ENCODE measurements at places on chromosomes 3 and 15.

DNA sequence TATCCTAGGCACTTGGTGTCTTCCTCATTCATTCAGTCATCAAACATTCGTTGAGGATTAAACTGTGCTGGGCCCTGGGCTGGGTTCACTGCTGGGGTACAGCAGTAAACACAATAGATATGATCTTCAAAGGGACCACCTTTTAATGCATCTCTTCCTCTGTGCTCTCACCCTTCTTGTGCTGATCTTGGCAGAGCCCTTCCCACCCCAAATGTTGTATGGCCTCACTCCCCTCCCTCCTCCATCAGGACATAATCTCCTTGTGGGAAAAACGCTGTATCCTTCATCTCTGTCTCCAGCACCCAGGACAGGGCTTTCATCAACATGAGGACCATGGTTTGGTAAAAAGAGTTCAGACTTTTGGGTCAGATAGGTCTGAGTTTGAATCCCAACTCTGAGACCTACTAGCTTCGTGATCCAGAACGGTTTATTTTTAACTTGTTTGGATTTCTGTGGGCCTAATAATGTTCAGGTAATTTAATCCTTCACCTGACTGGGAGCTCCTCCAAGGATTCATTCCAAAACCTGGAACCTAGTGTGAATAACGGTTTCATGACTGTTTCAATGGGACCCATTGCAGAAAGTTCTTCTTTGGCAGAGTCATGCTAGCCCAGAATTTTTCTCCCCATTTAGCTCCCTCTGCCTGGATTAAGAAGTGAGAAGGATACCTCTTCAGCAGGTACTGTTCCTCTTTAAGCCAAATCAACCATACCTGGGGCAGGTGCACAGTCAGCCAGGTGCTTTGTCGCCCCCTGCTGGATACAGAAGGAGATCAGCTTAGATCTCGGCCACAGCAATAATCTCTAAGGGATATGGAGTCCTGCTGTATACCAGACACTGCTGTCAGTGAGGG is 5.2 kb upstream of the WNT7A start:
- no peak for DNase-seq

GRCh38 chr3:9553021-9553947 is at the start of gene LHFPL4:
TSS of gene LHFPL4 (minus strand) at chr3:9553822. CDS start at chr3:9552679, 1,143 bp downstream.
- no peak for DNase-seq

- no peak for DNase-seq
Measured at GRCh38 chr3:126996905-126997304, 14.0 kb downstream of the PLXNA1 start.

- DNase-seq: no peak
Measured at GRCh38 chr15:25136119-25136518, 181.3 kb downstream of the SNRPN start.

- DNase-seq: no peak
Measured at GRCh38 chr3:43790476-43790875, 99.7 kb downstream of the ABHD5 start.

- no peak for DNase-seq
Measured at GRCh38 chr3:192915722-192916121, 1.9 kb downstream of the MB21D2 start.

- no peak for DNase-seq
Measured at GRCh38 chr3:171054231-171054630, 27.7 kb upstream of the SLC2A2 start.

DNA sequence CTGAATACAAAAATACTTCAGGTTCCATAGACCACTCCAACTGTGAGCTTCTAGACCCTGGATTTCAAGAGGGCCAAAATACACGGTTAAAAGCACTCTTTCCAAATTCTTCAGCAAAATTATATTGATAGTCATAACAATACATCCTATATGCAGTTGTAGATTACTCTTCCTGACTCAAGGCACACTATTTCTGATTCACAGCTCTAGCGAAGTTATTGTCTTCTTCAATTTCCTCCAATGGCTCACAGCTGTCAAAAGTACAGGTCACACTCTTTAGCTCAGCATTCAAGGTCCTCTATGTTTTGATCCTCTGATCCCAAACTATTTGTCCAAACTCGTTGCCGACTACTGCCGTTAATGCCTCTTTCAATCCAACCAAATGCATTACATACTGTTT is 13.5 kb upstream of the CCDC80 start:
- no peak for DNase-seq

DNA sequence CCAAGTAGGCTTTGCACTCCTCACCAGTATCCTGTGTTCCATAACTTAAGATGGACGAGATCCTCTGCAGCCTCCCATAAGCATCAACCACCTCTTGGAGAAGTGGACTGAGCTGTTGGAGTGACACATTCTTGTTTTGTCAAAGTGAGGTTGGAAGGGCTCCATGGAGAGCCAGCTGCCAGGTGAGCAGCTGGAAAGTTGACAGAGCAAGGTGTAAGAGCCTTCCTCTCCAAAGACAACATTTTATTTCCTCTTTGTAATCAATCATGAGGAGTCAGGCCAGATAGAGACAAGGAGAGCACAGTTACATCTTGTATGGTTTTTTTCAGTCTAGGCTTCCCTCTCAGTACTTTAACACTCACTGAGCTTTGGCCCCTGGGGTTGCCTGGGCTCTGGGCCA is 5.1 kb downstream of the ABI3BP start:
- no peak for DNase-seq

DNA sequence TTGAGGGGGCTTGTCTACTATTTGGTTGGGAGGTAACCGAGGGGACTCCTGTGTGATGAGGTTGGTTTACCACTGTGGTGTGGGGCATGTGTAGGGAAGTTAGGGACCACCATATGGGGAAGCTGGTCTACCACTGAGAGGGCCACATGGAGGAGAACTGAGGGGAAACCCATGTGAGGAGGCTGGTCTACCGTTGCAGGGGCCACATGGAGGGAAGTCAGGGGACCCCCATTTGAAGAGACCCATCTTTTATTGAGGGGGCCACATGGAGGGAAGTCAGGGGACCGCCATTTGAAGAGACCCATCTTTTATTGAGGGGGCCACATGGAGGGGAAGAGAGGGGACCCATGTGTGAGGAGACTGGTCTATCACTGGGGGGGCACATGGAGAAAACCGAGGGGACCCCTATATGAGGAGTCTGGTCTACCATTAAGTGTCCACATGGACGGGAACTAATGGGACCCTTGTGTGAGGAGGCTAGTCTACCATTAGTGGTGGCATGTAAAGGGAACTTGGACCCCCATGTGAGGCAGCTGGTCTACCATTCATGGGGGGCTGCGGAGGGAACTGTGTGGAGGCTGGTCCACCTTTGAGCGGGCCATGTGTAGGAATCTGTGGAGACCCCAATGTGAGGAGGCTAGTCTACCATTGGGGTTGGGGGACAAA is 165.5 kb downstream of the FBLN2 start:
- peak; percentile 26 for DNase-seq

DNA sequence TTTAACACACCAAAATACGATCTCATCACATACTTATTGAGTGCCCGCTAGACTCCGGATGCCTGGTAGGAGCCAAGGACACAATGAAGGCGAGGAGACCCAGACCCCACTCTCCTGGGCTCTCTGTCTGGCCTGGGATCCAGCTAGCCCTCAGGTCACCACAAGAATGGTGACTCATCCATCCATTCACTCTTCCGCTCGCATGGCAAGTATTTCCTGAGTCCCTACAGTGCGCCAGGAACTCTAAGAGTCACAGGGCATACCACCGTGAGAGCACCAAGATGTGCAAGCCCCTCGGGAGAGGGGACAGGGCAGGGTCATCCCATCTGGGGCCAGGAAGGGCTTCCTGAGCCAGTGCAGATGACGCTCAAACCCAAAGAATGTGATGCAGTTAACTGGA is 101.6 kb upstream of the PRR20G start:
- no peak for DNase-seq

GRCh38 chr3:106560451-106560966 is 691.7 kb upstream of the CBLB start:
- DNase-seq: no peak

Measured in aorta (tissue), 5 donors.